NCI-H1092 (cell line): ENCODE measurements at places on chromosomes 11 and 22.

DNA sequence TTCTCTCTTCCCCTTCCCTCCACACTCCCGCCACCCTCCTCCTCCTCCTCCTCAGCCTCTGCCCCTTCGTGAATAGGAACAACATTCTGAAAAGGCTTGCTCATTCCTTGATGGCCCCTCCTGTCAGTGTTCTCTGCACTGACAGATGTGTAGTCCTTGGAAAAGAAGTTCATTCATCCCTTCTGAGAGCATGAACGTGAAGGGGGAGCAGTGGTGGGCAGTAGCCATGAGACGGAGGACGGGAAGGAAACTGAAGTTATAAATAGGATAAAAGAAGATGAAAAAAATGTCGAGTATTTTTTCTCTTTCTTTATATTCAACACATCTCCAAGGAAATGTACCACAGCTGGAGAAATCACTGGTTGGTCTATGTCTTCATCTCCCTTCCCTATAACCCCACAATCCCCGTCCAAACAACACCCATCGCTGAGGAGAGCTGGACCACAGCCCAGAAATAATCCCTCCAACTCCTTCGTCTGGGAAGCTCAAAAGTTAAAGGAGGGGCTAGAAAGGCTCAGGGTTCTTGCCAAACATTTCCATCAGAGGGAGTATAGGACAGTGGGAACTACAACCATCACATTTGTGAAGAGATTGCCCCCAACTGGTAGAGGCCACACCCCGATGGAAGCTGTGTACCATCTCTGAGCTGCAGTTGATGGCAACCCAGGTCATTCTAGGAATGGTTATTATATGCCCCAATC, 33.5 kb downstream of the ETS1 start:
- no peak for DNase-seq

DNA sequence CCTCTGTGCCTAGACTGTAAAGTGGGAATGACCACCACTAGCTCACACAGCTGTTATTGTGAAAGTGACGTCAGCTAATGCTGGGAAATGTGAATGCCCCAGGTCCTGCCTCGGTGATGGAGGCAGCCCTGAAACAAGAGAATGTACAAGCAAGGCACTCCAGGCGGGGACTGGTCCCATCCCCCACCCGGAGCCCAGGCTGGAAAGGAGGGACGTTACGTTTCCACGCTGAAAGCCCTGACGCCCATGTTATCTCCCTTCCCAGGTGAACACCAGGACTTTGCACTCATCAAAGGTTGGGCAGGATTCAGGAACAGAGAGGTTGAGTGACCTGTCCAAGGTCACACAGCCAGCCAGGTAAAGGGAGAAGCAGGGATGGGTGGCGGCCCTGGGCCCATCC, 784 bp downstream of the SULT4A1 start:
- DNase-seq: no peak

- DNase-seq: no peak
Measured at GRCh38 chr11:35624316-35624715, 6.1 kb downstream of the FJX1 start.

DNA sequence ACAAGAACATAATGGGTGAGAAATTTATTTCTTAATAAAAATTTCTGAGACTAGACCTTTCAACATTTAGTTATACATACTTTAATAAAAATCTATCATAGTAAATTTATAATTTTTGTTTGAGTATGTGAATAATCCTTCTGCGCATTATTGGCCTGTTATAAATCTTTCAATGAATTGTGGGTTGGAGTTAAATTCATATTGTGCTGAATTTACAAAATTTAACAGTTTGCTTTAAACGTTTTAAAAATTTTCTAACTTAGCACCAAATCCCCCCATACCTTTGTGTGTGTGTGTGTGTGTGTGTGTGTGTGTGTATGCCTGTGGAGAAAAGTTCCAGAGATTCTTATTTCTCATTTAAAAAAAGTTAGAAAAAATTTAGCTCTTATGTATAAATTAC, 111.0 kb downstream of the TMEM135 start:
- no peak for DNase-seq

- no peak for DNase-seq
Measured at GRCh38 chr11:59842316-59842715, 3.0 kb downstream of the CBLIF start.

DNA sequence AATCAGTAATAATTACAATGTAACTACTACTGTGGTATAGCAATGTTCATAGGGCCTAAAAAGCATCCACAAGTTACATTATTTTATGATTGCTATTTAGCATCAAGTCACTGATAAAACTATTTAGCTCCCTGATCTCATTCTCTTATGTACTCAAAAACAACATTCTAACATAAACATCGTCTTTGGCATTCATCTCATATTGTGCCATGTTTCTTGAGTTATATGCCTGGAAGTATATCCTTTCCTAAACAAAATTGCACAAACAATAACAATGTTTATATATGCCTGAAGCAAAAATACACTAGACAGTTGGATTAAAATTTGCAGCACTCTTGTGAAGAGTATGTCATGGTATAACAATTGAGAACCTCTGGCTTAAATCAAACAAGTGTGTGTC, 34.1 kb downstream of the HORMAD2 start:
- DNase-seq: no peak

DNA sequence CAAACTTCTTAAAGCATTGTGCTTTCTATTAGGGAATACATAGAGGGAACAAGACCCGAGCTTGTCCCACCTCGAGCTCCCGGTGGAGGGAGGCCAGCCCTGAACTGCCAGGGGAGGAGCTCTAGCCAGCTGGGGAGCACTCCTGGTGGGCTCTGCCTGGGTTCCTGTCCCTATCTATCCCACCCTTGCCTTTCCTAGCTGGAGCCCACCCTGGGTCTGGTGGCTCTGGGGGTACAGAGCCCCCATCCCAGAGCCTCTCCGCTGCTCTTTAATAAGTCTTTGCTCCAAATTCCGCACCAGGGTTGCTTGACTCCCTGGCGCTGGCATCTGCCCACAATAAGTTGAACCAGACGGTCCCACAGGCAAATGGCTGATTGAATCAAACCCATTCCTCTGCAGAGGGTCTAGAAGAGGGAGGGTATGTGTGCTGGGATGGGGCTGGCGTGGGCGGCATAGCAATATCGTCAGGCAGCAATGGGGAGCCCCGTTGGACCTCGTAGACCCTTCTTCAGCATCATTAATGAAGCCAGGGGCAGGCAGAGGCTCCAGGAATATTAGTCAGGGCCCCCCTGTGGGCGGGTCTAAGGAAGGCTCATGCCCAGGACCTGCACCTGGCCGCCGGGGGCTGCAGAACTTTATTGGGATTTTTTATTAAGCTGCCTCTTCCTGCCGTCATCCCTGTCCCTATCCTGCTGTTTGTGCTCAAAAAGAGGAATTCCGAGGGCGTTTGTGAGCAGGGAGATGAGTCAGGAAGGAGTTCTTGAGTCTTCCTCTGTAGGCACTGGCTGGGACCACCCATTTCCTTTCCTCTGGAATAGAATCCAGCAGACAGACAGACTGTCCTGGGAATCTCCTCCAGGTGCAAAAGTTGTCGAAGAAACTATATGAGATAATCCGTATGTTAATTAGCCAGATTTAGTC, 38.5 kb upstream of the RIC3 start:
- no peak for DNase-seq

- no peak for DNase-seq
Measured at GRCh38 chr22:43843783-43844530, 18.4 kb downstream of the SULT4A1 start.

GRCh38 chr22:30015229-30015797, 65.0 kb upstream of the HORMAD2 start:
- DNase-seq: no peak

- no peak for DNase-seq
Measured at GRCh38 chr22:43789452-43789851, 22.7 kb downstream of the EFCAB6 start.
